Stimulated activated CD4-positive, alpha-beta T cell treated with anti-CD3 and anti-CD28 coated beads, Interleukin-4, amount 100 ng/mL, for 48 hours (primary cell): ENCODE measurements at places on chromosomes 2 and 18.
A peak's percentile ranks its signal among the peaks of the same experiment; 100 is the strongest.

DNA sequence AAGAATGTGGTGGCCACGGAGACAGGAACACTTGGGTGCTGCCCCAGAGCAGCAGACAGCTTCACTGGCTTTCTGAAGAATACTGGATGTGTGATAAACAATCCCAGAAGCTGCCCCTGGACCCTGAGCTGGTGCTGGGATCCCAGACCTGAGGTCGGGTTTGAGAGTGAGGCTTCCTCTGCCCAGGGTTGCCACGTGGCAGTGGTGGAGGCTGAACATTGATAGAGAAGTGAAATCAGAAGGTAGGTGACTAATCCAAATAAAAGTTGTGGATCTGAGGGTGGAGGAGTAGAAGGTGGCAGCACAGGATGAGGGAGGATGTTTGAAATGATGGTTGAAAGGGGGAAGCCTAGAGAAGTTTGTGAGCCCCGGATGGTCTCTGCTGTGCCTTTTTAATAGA lies 64.0 kb downstream of the FMNL2 start:
- DNase-seq = no peak

DNA sequence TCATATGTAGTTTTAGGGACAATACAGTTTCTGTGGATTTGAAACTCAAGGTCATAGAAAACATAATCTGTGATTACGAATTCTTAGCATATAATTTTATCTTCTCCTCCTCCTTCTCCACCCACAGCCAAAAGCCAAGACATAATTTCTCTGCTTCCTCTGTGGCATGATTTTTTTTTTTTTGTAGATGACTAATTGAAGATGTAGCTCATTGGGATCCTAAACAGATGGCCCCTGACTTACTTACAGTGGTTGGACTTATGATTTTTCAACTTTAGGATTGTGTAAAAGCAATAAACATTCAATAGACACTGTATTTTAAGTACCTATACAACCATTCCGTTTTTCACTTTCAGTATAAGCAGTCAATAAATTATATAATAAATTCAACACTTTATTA lies 42.3 kb downstream of the FSIP2 start:
- DNase-seq = no peak

- DNase-seq = no peak
Measured at GRCh38 chr2:161713706-161714105, 89.5 kb downstream of the SLC4A10 start.

DNA sequence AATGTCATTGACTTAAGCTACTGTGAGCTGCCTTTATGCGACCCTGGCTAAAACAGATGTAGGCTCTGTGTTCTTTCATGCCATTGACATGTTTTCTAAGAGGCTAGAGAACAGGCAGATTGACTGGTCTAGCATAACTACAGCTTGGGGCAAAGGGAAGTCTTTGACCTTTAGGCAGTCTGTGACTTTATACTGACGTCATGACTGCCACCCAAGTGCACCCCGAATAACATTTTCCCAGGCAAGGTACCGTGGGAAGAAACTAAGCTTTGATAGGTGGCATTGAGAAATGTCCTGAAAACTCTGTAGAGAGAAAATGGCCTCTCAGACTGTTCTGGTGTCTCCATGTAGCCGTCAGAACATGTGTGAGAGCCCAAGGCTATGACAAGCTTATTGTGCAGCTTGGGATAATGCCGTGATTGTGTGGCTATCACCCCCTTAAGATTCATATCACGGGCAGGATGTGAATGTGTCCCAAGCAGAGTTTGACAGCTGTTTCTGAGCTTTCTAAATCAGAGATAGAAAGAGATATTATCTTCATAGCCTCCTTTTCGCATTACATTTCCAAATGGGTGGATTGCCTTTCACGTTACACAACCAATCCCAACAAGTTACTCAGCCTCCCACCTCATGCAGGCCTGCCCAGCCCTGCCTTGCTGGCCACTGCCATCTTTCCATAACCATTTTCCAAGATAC lies 672.2 kb upstream of the ACVR2A start:
- DNase-seq = no peak

GRCh38 chr2:50613161-50613560 lies 418.8 kb downstream of the NRXN1 start:
- DNase-seq = no peak

GRCh38 chr2:223297788-223298187 lies 245.8 kb downstream of the KCNE4 start:
- no peak for DNase-seq

DNA sequence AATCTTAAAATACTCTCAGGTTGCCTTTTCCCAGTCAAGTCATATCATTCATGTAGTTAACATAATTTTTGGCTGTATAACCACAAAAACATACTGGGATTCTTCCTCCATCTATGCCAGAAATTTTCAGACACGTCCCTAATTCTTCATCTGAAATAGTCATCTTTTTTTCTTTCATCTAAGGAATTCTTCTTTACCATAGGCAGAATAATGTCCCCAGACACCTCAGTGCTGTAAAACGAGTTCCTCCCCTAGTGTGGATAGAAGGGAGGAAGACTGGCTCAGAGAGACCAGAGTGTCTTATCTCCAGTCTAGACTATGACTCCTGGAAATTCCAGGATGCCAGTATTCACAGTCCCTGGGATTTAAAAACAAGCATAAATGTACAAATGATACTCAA lies 127.8 kb downstream of the MREG start:
- DNase-seq = no peak

DNA sequence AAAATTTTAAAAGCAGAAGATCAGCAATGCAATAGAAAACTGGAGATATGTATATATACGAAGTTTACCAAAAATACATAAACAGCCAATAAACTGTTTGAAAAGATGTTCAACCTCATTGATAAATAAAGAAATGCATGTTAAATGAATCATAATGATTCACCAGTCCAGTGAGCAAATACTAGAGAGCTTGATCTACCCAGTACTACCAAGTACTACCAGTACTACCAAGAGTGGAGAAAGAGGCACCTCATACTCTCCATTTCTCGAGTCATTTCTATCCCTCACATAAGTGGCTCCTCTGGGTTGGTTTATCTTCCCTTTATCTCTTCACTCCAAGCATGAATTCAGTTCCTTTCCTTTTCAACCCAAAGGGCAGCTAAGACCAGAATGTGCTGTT lies 138.9 kb downstream of the MREG start:
- no peak for DNase-seq

DNA sequence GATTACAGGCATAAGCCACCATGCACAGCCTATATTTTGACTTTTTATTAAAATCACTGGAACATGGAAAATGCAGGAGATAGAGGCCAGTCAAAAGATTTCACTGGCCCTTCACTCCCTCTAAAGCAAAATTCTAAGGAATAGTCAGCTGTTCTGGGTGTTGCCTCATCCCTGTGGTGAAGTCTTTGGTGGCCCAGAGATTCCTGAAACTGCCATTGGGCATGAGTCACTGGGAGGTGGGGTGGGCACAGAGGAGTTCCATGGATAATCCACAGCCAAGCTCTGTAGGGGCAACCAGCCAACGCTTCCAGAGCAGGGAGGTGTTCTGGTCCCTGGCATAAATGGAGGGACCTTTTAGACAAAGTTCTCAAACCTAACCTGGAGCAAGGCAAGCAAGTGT lies 89.7 kb upstream of the TTC39C start:
- DNase-seq = no peak

DNA sequence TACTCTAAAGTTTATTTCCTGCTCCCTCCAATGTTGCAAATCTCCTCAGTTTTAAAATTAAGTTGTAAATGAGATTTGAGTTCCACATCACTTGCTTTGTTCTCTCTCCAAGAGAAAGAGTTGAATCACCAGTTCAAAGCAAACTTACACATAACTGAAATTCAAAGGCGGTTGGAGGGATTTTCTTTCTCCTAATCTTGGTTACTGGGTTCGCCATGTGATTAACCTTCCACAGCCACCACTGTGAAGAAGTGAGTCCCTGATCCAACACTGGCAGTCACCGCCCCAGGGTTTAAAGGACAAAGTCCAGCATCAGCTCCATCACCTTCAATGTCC lies 247.1 kb downstream of the MYCN start:
- no peak for DNase-seq

DNA sequence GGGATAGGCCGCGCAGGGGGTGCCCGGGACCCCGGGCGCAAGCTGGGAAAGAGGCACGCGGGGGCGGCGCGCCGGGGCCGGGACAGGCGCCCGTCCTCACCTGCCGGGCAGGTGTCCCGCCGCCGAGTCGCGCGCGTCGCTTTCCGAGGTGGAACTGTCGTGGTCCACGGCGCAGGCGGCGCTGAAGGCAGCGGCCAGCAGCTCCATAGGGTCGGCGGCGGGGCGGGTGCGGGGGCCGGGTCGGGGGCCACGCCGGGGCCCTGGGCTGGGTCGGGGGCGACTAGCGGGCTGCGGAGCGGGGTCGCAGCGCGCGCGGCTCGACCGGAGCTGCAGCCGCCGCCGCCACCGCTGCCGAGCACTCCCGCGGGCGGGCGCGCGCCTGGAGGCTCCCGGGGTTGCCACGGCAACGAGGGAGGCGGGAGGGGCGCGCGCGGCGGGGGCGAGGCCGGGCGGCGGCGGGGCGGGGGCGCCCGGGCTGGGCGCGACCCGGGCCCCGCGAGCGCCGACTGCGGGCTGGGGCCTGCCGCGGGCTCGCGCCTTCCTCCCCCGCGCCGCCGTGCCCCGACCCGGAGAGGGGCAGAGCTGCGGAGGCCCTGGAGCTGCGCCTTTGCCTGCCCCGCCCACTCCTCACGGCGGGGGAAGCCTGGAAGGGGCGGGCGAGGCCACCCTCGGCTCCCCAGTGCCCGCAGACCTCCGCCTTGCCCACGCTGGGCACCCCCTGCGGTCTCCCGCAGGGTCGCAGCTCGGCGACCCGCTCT lies 57.9 kb downstream of the SNORC start:
- DNase-seq = no peak

DNA sequence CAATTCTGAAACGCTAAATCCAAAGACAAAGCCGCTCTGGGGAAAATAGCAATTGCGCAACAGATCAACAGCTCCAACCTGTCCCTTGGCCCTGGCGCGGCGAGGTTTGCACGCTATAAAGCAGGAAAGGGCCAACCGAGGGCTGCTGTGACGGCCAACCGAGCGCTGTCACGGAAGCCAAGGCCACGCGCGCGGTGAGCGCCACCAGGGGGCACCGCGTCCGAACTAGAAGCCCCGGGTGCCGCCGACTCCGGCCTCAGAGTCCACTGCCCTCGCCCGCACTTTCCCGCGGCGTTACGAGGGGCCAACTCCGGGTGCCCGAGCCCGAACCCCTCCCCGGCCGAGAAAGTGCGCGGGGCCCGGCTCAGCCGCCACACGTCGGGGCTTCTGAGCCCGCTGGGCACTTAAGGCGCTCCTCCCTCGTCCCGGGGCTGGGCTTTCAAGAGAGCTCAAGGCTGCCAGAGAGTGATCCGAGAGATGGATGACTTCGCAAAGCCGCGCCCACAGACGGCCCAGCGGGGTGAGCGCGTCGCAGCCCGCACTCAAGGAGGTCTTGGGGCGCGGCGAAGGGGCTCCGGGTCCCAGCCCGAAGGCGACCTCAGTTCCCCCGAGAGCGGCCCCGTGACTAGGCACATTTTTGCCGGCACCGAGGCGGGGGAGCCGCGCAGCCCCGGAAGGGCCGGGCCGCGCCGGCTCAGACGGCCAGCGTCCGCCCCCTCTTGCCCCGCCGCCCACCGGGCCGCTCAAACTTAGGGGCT lies 897 bp downstream of the NFE2L2 start:
- DNase-seq = peak; percentile 91

DNA sequence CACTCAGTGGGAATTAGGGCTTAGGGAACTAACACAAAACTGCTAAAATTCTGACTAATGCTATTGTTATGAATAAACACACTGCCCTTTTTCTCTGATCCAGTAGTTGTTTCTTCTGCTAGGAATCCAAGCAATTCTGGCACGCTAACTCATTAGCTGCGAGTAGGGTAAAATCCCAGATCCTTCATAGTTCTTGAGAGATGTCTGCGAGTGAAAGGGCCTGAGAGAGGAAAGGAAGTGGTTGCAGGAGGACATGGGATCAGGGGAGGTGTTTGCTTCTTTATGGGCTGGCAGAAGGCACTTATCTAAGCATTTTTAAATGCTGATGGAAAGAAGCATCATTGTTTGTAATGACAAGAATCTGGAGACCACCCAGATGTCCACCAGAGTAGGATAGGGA lies 9.4 kb downstream of the MAP3K19 start:
- DNase-seq = no peak

DNA sequence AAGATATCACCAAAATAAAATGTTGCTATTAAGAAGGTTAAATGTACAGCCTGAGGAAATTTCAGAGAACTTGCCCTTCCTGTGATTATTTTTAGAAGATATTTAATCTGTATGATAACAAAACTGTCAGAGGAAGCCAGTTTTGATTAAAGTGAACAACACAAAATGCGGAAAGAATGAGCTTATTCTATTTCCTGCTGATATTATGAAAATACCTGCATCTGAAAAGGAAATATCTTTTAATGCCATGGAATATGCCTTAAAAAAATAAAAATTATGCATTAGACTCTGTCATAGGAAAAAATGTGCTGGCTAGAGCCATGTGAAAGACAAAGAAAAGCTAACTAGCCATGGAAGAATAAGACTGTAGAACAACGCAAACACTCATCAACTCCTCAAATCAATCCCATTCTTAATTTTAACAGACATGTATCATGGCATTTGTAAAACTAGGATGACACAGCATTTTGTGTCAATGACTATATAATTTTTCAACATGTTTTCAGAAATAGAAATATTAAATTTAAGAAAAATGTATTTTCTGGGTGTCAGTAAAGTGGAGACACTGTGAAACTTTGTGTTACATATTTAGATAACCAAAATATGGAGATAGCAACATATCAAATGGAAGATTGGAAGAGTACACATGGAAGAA lies 1768.2 kb downstream of the SUCLG1 start:
- no peak for DNase-seq

GRCh38 chr18:76498064-76498463 lies 3.0 kb upstream of the ZNF516 start:
- DNase-seq = no peak

DNA sequence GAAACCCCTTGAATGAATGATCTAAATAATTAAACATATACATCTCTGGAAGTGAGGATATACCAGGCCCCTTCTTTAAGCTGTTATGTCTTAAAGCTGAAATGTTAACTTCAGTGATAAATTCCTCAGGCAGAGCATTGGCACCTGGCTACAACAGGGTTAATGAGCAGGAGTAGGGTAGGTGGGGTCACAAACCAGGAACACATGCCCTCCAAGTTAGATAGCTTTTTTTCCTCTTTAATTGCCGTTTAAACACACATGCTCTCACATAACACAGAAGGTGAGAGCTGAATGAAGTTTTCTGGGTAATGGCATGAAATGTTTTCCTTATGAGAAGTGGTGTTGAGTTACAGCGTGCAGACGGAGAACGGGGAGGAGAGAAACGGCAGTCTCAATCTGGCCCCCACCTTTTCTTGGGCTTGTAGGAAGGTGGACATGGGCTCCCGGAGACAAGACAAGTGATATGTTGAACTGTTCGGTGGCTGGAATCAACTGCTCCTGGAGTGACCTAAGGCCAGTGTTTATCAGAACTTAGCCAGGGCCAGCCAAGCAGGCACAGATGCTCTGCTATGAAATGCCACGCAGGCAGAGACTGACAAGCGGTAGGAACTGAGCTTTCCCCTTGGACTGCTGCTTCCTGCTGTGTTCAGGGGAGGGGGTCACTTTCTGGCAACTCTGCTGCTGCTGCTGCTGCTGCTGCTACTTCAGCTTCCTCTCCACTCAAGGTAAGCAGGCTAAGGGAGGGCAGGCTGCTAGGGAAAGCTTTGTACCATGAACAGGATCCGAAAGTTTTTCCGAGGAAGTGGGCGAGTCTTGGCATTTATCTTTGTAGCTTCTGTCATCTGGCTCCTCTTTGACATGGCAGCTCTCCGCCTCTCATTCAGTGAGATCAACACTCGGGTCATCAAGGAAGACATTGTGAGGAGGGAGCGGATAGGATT lies at the start of gene GALNT5:
TSS of gene GALNT5 (plus strand) at position 394 of the 941 bp plus-strand sequence. CDS start at position 772, 378 bp downstream.
- no peak for DNase-seq
